ENCODE measurements at places on chromosomes 5 and 9. TPM values are rescaled to one million over a fixed set of nuclear protein-coding genes. Genes with fewer than 3 reads are reported as not detected.
A peak's percentile ranks its signal among the peaks of the same experiment; 100 is the strongest.

GRCh38 chr9:120616966-120617935 is 37.3 kb upstream of the CDK5RAP2 start:
- peak; percentile 22 for DNase-seq

Gene ZBED3
- 0.29 TPM for total RNA-seq

Gene CDC25C
- total RNA-seq, result 24.4 TPM

GRCh38 chr9:109534151-109534550 is 36.0 kb upstream of the PTPN3 start:
- DNase-seq, result no peak

Gene DELE1
- total RNA-seq, result 35.8 TPM

Gene CD274
- total RNA-seq, result 4.9 TPM

GRCh38 chr5:152673601-152674000 is 268.5 kb upstream of the NMUR2 start:
- no peak for DNase-seq

Gene DOCK2
- total RNA-seq, result 12.5 TPM

DNA sequence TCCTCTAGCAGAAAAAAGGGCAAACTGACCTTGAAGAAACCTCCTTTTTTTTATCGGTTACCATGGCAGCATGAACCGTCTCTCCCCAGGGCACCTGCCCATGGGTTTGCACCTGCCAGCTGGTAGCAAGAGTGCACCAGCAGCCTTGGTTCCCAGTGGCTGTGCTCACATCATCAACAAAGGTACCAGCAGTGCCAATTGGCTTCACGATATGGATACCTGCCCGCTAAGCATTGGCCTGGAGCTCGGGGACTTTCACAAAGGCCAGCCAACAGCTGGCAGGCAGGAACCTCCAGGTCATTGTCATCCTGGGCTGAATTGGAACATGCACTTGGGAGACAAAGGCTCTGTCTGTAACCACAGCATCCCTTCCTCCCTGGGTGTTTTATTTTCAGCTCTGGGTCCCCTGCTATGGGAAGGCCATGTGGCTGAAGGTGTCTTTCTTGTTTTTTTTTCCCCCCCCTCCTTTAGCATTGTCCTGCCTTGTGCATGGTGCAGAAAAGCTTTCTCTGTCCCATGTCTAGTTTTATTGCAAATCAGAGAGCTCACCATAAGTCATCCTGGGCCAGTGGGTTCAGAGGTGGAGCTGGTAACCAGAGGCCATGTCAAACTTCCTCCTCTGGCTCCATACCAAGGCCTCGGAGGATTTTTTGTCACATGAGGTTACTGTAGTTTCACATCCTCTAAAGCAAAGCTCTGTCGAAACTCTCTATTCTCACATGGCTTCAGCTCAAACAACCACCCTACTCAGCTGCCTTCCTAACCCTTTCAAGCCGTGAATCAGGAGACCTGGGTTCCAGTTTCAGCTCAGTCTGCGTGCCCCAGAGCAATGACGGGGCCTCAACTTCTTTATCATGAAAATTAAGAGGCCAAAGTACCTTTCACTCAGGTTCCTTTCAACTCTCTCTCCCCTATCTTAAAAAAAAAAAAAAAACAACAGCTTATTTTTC is 145.5 kb upstream of the MAP3K1 start:
- DNase-seq, result peak; percentile 65

- DNase-seq, result no peak
These were observed 319.2 kb upstream of the CD180 start for GRCh38 chr5:67515762-67516161.

Gene FAXDC2
- total RNA-seq, result 6.4 TPM

DNA sequence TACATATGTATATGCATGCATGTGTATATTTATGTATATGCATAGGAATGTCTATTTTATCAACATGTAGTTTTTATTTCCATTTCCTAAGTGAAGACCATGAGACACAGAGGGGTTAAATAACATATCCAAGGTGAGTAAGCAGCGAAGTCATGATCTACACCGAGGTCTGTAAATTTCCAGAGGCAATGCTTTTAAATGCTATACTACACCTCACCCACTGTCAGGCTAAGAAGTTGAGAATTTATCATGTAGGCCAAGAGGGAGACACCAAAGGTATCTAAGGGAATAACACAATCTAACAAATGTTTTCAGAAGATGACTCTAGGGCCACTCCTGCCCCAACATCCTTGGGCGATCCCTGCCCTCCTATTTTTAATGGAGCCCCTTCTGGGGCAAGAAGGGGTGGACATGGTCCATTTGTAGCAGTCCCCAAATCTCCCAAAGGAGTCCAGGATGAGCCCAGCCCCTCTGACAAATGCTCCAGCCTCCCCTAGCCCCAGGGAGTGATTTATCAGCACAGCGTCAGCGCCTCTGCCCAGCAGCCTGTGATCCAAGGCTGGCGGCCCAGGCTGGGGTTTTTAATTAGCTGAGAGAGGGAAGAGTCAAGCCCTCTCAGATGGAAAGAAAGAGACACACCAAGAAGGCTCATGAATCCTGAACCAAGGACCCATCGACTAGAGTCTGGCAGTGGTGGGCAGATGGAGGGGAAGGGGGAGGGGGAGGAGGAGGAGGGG is 339.9 kb downstream of the ASTN2 start:
- DNase-seq, result no peak

DNA sequence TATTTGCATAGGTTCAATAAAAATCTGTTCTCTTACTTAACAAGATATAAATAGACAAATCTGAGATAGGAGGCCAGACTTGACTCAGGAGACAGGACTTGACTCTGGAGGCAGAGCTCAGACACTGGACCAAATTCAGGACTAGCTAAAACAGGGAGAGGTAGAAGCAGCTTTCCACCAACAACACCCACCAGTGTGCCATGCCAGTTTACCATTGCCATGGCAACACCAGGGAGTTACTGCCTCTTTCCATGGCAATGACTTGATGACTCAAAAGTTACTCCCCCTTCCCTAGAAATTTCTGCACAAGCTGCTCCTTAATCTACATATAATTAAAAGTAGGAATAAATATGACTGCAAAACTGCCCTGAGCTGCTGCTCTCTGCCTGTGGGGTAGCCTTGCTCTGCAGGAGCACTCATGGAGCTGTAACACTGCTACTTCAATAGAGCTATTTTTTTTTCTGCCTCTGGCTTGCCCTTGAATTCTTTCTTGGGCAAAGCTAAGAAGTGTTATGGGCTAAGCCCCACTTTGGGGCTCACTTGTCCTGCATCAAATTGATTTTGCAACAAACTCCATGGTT is 473.0 kb downstream of the PLK2 start:
- DNase-seq, result peak; percentile 77
